Spinal cord (tissue), 10 donors: ENCODE measurements at places on chromosomes 4 and X. TPM values are rescaled to one million over a fixed set of nuclear protein-coding genes. Genes with fewer than 3 reads are reported as not detected.

GRCh38 chrX:66012094-66012534 is 27.8 kb downstream of the VSIG4 start:
- DNase-seq, result no peak

DNA sequence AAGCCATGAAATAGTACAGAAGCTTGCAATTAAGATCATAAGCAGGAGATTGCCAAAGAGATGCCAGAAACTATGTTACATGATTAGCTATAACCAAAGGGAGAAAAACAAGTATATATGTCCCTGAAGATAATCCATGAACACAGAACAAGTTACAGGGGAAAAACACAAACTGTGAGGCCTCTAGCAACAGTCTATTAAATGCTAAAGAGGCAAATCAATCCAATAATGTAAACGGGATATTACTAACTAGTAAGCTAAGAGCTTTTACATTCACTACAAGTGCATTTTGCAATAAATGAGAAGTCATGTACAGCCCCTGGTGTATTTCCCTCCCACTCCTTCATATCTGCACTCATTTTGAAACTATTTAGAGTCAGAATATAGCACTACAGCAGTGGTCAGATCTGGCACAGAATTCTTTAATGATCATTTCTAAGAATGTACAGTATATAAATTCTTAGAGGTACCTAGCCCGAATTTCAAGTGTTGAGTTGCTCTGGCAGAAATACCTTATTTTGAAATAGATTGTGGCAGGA is 449.8 kb upstream of the SMIM31 start:
- DNase-seq, result peak; percentile 71

GRCh38 chr4:138243369-138243768 is 1.2 kb upstream of the SLC7A11 start:
- peak; percentile 17 for DNase-seq

GRCh38 chr4:80096175-80096850 is 23.3 kb upstream of the ANTXR2 start:
- no peak for DNase-seq

DNA sequence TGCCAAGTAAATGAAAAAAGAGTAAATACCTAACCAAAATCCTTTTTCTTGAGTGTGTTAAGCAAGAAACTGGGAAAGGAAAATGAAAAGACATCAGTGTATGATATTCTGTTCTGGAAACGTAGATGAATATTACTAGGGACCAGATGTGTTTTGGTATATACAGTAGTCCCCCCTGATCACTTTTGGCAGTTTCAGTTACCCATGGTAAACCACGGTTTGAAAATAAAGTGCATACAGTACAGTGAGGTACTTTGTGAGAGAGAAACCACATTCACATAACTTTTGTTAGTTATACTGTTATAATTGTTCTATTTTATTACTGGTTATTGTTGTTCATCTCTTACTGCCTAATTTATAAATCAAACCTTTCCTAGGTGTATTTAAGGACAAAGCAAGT is 250.9 kb downstream of the TENM3 start:
- no peak for DNase-seq

DNA sequence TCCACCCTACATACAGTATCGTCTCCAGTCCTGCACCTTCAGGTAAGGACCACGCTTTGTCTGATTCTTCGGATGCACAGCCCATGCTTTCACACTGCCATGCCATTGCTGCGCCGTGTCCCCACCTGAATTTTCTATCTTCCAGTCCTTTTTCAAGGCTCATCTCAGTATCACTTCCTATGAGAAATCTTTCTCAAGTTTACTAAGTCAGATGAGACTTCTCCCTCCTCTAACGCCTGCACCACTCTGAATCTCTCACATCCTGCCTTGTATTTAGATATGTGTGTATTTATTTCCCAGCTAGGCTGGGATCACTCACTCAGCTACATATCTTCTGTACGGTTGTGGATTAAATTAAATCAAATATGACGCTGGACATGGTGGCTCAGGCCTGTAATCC is 116.8 kb downstream of the SMIM20 start:
- no peak for DNase-seq

DNA sequence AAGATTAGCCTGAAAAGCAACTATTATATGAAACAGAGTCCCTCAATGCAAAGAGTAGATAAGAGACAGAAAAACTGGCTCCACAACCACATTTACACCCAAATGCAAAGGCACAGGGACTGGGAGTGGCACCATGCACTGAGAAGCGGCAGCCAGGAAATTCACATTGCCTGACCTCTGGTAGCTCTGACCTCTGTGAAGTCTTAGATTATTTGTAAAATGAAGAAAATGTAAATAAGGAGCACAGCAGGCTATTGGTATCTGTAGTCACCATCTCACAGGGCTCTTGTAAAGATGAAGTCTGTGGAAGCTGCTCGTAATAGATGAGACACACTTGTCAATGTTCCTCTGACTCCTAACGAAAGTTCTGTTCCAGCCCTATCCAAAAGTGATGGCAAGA is 69.7 kb downstream of the FAT1 start:
- DNase-seq, result no peak

GRCh38 chrX:118420462-118420861 is 74.6 kb downstream of the WDR44 start:
- DNase-seq, result no peak

DNA sequence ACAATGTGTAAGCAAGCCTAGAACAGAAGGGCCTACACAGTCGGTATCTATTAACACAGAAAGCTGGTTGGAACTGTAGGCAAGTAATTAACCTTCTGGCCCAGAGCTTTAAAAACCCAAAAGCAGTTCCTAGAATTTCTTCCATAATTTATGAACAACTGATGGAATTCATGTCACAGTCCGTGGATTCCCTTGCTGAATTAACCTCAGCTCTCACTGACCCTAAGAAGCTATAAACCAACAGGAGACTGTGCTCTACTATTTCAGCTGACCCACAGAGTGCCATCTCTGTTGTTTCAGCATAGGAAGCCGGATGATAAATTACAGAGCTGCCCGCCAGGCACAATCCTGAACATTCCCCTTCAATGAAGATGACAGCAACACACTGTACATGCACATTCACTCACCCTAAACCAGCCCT is 157.3 kb downstream of the PRDM5 start:
- DNase-seq, result no peak

GRCh38 chr4:86026720-86027119 is 333.1 kb downstream of the MAPK10 start:
- DNase-seq, result no peak

DNA sequence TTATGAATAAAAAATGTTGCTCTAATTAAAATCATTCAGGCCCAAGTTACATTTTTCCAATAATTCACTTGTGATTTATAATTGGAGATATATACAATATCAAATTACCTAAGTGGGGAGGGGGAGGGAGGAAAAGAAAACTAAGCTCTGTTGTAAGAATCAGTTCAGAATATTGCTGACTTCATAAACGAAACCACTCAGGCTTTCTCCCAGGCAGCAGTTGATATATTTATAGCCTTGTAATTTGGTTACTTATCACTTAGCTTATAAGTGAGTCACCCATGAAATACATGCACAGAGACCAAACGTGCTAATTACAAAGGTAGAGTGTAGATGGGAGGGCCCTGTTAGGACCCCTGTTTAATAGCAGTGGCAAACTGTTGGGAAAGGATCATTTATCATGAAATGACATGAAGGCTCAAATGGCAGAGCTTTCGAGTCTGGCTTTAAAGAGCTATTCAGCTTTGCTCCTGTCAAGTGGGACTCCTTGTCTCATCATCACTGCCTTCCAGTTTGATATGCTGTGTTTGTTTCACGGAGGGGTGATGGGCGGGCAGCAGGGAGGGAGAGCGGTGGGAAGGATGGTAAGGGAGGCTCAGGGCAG is 105.6 kb upstream of the PGRMC2 start:
- no peak for DNase-seq

DNA sequence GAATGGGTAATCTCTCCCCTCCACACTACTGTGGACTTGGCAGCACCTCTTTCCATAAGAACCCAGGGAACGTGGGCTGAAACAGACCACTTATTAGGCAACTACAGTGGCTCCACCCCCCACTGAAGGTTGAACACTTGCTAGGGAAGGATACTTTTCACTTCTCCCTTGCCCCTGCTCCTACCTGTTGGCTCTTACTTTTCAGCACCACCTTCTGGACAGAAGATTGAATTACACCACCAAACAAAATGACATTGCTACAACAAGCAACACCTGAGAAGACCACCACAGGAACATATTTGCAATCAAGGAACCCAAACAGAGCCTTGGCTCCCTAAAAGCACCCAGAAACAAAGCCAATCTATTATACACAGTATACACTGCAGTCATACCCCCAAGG is 132.1 kb upstream of the CXCL13 start:
- DNase-seq, result no peak

DNA sequence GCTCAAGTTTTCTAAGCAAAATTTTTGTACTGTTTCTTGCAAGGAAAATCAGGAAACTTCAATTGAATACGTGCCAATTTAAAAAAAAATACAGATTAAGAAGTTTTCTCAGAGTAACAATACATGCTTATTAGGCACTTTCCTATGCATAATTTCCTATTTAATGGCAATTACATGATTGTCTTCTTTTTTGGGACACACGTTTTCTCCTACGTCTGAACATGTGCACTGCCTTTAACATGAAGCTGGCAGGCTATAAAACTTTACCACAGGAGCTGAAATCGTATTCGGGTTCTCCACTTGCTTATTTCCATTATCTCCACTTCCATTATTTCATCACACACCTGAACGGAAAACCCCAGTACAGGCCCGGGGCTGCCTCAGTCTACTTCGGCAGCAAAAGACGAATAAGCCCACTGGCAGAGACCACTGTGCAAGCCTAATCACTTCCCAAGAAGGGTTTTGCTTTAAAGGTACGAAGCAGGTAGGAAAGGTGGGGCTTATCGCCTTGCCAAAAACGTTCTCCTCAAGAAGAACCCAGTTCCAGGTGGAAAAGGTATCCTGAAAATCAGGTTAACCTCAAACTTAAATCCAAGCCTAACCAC is 575 bp downstream of the RCHY1 start:
- DNase-seq, result no peak

The MGAT4D gene
- not detected for total RNA-seq

The TCEANC gene
- total RNA-seq, result 8.2 TPM

The MND1 gene
- 6.6 TPM for total RNA-seq
